Effector CD4-positive, alpha-beta T cell (primary cell): ENCODE measurements at places on chromosomes 7 and 10.

DNA sequence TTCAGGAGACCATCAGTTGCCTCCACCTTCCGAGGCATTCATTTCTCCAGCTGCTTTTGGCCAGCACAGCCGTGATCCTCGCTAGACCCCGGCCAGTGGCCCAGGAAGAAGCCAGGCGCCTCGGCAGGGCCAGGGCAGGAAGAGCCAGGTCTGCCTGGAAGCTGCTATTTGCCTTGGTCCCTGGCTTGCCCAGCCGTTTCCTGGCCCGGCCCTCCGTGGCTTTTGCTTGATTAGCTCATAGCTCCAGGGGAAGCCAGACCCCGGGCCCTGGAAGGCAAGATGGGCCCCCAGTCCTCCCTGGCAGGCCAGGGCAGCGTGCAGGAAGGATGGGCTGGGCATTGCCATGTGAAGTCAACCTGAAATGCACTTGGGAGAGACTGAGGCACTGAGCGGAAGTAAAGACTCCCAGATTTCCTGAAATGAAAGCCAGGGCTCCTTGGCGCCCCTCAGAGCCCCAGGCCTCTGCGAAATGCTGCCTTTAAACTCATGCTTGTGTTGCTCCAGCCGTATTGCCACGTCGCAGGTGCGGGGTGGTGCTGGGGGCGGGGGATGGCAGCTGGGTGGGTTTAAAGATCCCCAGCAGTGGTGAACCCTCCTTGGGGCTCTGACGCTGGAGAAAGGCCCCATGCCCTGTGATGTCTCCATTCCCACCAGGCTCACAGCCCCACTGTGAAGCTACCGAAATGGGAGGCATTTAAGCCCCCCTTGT is 160.6 kb downstream of the GRK5 start:
- DNase-seq = no peak

- DNase-seq = no peak
Measured at GRCh38 chr10:92502296-92502808, 71.5 kb downstream of the IDE start.

DNA sequence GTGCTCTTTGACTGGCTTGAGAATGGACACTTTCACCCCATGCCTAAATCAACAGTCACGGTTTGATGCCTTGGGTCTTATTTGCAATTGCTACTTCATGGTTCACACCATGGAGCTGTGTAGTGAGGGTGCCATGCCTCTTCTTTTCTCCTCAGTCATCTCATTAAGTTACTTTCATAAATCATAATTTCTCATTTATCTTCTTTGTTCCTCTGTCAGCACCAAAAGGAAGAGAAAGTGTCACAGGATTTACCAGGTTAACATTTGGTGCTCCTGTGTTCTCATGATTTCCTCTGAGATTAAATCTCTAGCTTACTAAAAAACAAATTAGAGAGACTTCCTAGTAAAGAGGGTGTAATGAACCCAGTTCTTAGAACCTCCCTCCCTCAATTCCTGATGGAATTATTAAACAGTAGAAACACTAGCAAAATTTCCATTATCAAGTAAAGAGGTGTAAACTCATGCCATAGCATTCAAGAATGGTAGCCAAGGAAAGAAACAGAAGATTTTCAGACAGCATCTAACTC is 75.7 kb downstream of the RAMP3 start:
- no peak for DNase-seq

DNA sequence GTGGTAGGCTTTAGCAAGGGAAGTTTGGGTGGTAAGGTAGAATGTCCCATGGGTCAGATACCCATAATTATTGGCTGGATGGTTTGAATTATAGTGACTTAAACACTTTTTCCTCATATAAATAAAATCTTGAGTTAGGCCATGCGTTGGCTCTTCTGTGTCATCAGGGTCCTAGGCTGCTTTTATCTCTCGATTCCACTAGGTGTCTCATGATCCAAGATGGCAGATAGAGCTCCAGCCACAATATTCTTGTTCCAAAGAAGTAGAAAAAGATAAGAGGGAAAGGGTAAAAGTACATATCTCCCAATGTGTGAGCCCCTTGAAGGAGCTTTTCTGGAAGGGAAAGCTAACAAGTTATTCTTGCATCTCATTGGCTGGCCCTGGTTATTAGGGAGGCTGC is 144.7 kb downstream of the GRK5 start:
- no peak for DNase-seq

DNA sequence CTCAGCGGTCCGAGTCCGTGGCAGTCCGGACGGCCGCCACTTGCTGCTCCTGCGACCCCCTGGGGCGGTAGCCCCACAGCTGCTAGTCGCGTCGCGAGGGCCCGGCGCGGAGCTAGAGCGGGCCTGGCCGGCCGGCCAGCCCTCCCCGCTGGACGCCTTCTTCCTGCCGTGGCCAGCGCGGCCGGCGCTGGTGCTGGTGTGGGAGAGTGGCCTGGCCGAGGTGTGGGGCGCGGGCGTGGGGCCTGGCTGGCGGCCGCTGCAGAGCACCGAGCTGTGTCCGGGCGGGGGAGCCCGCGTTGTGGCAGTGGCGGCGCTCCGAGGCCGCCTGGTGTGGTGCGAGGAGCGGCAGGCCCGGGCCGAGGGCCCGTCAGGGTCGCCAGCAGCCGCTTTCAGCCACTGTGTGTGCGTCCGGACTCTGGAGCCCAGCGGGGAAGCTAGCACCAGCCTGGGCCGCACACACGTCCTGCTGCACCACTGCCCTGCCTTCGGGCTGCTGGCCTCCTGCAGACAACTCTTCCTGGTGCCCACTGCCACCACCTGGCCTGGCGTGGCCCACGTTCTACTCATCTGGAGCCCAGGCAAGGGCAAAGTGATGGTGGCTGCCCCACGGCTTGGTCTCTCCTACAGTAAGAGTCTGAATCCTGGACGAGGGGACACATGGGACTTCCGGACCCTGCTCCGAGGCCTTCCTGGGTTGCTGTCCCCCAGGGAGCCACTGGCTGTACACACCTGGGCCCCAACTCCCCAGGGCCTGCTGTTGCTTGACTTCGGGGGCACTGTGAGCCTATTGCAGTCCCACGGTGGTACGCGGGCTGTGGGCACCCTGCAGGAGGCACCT is 631 bp downstream of the HPS6 start:
- DNase-seq = no peak

DNA sequence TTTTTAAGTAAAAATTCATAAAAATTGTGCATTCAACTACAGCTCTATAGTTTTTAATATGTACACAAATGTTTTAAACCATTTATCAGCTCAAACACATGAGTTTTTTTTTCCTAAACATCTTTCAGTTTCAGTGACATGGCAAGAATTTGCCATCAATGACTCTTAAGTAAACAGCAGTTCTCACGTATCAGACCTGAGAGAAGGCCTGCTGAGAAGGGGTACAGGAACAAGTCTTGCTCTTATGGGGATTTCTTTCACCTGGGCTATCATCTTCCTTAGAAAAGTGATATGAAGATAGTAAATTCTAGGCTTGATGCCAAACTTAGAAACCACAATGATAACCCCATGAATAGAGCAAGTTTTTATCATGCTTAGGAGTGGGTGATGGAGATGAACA is 467.8 kb downstream of the ARL4A start:
- no peak for DNase-seq

DNA sequence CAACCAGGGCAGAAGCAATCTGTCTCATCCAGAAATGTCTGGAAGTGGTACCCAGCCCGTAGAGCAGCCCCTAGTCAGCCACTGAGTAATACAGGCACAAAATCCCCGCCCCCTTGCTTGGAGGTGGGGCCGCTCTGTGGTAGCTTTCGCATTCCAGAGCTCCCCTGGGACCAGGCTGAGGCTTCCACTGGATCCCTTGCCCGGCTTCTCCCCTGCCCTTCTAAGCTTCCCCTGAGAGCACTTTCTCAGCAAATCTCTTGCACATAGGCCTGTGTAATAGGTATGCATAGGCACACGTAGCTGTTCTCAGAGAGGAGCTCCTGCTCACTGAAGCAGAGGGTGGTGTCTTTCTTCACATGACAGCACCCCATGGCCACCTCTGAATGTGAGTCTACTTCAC is 144.2 kb downstream of the BMS1 start:
- no peak for DNase-seq

- DNase-seq = peak; percentile 20
Measured at GRCh38 chr7:157411580-157411979, 74.8 kb downstream of the DNAJB6 start.

DNA sequence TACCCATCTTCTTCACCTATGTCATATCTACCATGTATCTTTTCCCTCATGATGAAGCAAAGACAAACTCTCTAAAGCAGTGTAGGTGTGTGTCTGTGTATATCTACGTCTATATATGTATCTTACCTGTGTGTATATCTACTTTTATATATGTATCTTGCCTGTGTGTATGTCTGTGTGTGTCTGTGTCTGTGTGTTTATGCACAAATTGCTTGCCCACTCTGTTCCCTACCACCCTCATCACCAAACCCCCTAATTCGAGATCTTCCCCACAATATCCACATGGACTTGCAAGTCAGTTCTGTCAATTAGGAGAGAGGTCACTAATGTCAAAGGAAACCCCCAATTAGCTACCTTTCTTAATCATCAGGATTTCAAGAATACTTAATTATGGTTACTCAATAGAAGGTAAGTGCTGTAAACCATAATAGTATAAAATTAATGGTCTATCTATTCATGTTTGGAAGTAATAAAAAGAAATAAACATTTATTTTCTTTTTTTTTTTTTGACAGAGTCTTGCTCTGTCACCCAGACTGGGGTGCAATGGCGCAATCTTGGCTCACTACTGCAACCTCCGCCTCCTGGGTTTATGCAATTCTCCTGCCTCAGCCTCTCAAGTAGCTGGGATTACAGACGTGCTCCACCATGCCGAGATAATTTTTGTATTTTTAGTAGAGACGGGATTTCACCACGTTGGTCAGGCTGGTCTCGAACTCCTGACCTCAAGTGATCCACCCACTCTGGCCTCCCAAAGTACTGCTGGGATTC is 43.6 kb downstream of the ANKRD61 start:
- no peak for DNase-seq

DNA sequence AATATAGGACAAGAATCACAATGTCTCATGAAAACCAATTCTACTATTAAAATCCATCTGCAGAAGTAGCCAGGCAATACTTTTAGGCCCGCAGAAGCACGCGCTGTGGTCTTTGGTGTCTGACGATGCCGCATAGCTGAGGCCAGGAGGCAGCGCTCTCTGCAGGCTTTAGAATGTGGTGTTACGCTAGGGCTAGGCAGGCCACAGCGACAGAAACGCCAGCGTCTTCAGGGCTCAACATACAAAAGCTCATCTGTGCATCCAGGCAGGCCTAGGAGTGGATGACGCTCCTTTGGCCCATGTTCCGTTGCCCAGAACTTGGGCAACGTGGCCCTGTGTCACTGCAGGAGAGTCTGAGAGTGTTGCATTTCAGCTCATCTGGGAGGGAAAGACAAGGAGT is 601.1 kb upstream of the FOXK1 start:
- DNase-seq = no peak

DNA sequence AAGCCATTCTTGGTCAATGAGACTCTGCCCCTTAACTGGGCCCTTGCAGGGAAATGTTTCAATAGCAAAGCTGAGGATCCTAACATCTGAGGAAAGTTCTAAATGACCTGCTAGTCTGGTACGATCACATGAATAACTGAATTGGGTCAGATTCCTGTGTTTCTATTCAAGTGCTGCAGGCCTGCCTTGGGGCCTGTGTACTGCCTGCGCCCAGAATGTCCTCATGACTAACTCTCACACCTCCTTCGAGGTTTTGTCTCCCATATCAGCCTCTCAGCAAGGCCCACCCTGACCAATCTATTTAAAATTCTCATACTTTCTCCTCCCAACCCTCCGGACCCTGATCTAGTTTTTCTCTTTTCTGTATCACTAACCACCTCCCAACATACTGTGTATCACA is 4.4 kb downstream of the JAZF1 start:
- no peak for DNase-seq

GRCh38 chr7:87218796-87219544 is 562 bp downstream of the TMEM243 start:
- peak; percentile 23 for DNase-seq

DNA sequence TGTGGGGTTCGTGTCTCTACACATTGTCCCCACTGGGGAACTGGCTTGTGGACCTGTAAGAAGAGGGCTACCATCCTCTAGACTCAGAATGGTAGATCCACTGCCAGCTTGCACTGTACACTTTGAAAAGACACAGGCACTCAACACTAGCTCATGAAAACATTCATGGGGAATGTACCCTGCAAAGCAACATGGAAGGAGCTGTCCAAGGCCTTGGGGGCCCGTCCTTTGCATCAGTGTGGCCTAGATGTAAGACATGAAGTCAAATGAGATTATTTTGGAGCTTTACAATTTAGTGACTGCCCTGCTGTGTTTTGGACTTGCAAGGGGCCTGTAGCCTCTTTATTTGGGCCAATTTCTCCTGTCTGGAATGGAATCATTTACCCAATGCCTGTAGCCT is 399.0 kb upstream of the PCDH15 start:
- no peak for DNase-seq

GRCh38 chr7:50473531-50473930 is 23.4 kb upstream of the FIGNL1 start:
- no peak for DNase-seq

DNA sequence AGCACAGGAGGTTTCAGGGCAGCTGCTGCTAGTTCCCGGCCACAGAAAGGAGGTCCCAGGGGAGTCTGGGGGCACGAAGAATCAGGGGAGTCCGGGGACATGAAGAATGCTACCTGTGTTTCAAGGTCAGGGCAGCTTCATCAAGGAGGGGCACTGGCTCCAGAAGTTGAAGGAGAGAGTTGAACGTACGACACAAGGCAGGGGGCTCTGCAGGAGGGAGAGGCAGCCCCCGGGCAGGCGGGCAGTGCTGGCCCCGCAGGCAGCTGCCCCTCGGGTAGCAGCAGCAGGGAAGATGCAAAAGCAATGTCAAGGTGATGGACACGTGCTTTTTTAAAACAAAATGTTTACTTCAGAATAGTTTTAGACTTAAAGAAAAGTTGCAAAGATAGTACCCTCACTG is 134.7 kb upstream of the RNF32 start:
- DNase-seq = no peak

- no peak for DNase-seq
Measured at GRCh38 chr7:155660758-155661093, 16.3 kb downstream of the RBM33 start.

- DNase-seq = no peak
Measured at GRCh38 chr7:65279795-65280194, 93.9 kb upstream of the ZNF92 start.

DNA sequence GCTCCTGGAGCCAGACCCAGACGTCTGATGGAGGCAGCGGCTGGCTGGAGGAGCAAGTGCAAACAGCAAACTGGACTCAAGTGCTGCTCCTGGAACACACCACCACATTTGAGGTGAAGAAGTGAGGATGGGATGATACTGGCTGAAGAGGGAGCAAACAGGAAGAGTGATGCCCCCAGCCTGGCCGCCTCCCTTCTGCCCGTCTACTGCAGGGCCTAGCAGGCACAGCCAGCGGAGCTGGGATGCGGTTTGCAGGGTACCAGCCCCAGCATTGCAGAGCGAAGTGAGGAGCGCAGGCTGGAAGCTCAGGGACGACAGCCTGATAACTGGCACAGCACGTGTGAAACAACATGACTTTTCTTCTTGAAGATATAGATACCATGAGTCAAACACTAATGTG is 111.8 kb upstream of the ZNF32 start:
- DNase-seq = no peak
